ENCODE measurements at places on chromosomes 7 and 10. TPM values are rescaled to one million over a fixed set of nuclear protein-coding genes. Genes with fewer than 3 reads are reported as not detected.

IFT22 gene
- 16.5 TPM for total RNA-seq

DPP6 gene
- not detected for total RNA-seq

ZNF503 gene
- total RNA-seq, result 18.6 TPM

PIK3CG gene
- total RNA-seq, result not detected

EXOC6 gene
- 3.5 TPM for total RNA-seq

GDI2 gene
- 275 TPM for total RNA-seq

IGF2BP3 gene
- 28.0 TPM for total RNA-seq

TAS2R3 gene
- total RNA-seq, result 0.35 TPM

RASSF4 gene
- total RNA-seq, result 0.60 TPM

NUDT13 gene
- total RNA-seq, result 0.14 TPM

WNT2 gene
- not detected for total RNA-seq

SLC16A12 gene
- total RNA-seq, result not detected

WIPF3 gene
- total RNA-seq, result 0.14 TPM

MKI67 gene
- 31.2 TPM for total RNA-seq

TFR2 gene
- total RNA-seq, result 0.71 TPM

FAM237B gene
- not detected for total RNA-seq

KIAA1549 gene
- 1.7 TPM for total RNA-seq

LIPF gene
- total RNA-seq, result not detected

XRCC2 gene
- total RNA-seq, result 4.3 TPM

TRPV5 gene
- total RNA-seq, result not detected

PRTFDC1 gene
- total RNA-seq, result 2.8 TPM

COL1A2 gene
- total RNA-seq, result 17.6 TPM

BTBD16 gene
- total RNA-seq, result 0.14 TPM

HTR5A gene
- total RNA-seq, result not detected

PPIF gene
- total RNA-seq, result 48.5 TPM

TMEM229A gene
- total RNA-seq, result not detected

SMURF1 gene
- 26.5 TPM for total RNA-seq

AGFG2 gene
- total RNA-seq, result 11.7 TPM

HOXA11 gene
- not detected for total RNA-seq

SCART1 gene
- 0.51 TPM for total RNA-seq

NEUROG3 gene
- total RNA-seq, result not detected

ANKRD61 gene
- not detected for total RNA-seq

MYO1G gene
- not detected for total RNA-seq

HOXA13 gene
- total RNA-seq, result not detected

LRRN3 gene
- 0.07 TPM for total RNA-seq

MIOS gene
- total RNA-seq, result 26.2 TPM

KEL gene
- not detected for total RNA-seq

SPDYE11 gene
- not detected for total RNA-seq

CYP3A5 gene
- total RNA-seq, result 1.9 TPM

ADIRF gene
- total RNA-seq, result 47.0 TPM

ZSWIM8 gene
- 41.6 TPM for total RNA-seq

EIF5AL1 gene
- total RNA-seq, result 0.23 TPM

PAOX gene
- 5.0 TPM for total RNA-seq

MBLAC1 gene
- 2.1 TPM for total RNA-seq

UNCX gene
- not detected for total RNA-seq

SSC4D gene
- total RNA-seq, result 4.3 TPM

PRKG1 gene
- total RNA-seq, result 0.28 TPM

SPAM1 gene
- not detected for total RNA-seq

VAX1 gene
- not detected for total RNA-seq

WAC gene
- 24.6 TPM for total RNA-seq

HK1 gene
- total RNA-seq, result 244 TPM

OR2A5 gene
- not detected for total RNA-seq

CTAGE15 gene
- total RNA-seq, result 1.6 TPM

DNAH11 gene
- total RNA-seq, result 0.23 TPM

C10orf62 gene
- not detected for total RNA-seq
